HFFc6 (cell line): ENCODE measurements at places on chromosomes 5 and 9. TPM values are rescaled to one million over a fixed set of nuclear protein-coding genes. Genes with fewer than 3 reads are reported as not detected.

GRCh38 chr5:109844148-109844547, 154.4 kb downstream of the MAN2A1 start:
- no peak for DNase-seq

GRCh38 chr5:56938858-56939257, 13.1 kb downstream of the MIER3 start:
- no peak for DNase-seq

- no peak for DNase-seq
Observed at GRCh38 chr5:113187906-113188305, 211.3 kb downstream of the DCP2 start.

DNA sequence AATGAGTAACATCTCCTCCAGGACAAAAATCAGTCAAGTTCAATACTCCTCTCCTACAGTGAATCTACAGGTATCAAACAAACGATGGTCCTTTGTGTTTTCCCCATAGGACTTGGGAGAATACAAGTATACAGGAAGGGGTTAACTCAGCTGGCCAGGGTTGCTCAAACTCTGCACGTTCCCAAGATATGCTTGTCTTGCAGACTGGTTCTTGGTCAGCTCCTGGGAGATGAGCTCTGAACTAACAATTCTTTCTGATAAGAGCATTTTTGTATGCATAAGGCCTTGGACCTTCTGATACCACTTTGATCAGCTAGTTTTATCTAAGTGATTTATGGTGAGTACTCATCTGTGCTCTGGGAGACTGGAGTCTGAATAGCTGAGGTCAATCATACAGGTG, 42.1 kb downstream of the LOX start:
- no peak for DNase-seq

DNA sequence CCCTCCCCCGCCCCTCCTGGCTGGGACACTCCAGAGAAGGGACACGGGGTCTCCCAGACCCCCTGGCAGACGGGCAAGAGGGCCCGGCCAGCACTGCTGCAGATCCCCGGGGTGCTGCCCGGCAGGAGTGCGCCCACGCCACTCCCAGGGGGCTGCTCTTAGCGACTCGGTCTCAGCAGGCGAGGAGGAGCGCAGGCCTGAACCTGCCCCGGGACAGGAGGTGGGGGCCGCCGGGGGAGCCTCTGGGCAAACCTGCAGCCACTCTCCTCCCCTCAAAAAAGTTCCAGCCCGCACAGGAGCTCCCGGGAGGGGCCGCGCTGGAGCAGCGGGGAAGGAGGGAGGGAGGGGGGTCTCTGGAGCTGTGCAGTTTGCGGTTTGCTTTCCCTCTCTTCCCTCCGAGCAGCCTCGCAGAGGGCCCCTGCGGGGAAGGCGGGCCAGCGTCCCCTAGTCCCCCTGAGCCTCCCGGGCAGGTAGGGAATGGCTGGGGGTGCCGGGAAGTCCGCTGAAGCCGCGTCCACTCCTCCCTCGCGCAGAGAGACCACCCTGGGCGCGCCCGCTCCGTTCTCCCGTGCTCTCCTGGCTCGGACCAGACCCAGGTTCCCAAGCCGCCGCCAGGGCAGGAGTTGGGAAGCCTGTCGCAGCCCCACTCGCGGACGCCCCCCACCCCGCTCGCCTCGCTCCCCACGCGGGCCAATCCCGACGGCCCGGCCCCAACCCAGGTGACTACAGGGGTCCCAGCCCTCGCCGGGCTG, 44.2 kb downstream of the NACC2 start:
- no peak for DNase-seq

DNA sequence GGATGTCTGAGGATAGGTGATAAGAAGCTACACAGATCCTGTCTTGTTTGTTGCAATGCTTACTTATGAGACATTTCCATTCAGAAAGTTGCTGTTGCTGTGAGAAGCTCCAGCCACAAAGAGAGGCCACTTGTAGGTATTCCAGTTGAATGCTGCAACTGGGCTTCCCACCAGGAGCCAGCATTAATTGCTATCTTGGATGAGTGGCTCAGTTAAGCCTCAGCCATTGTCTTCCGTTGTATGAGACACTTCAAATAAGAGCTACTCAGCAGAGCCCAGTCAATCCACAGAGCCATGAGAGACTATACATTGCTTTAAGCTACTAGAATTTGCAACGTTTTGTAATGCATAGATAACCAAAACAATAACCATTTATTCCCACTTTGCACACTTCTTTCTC, 104.3 kb upstream of the ARRDC3 start:
- no peak for DNase-seq

GRCh38 chr9:88523056-88523455, 11.9 kb upstream of the NXNL2 start:
- peak; percentile 29 for DNase-seq

DNA sequence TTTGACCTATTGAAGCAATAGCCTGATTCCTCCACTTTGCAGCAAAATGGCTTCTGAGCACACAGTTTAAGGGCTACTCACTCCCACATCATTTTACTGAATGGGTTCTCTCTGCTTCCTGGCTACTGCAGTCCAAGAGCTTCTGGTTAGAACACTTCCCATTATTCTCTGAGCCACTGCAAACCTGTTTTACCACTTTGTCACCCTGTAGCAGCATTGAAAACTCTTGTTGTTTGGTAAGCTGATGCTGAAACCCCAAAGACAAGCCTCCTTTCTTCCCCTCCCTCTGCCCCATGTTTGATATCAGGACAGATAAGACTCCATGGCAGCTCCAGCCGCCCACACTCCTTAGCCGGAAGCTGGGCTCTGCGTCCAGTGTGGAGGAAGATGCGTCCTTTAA, 84.4 kb upstream of the RARS1 start:
- DNase-seq: no peak

GRCh38 chr9:113462781-113463286, 693 bp upstream of the RGS3 start:
- no peak for DNase-seq

DNA sequence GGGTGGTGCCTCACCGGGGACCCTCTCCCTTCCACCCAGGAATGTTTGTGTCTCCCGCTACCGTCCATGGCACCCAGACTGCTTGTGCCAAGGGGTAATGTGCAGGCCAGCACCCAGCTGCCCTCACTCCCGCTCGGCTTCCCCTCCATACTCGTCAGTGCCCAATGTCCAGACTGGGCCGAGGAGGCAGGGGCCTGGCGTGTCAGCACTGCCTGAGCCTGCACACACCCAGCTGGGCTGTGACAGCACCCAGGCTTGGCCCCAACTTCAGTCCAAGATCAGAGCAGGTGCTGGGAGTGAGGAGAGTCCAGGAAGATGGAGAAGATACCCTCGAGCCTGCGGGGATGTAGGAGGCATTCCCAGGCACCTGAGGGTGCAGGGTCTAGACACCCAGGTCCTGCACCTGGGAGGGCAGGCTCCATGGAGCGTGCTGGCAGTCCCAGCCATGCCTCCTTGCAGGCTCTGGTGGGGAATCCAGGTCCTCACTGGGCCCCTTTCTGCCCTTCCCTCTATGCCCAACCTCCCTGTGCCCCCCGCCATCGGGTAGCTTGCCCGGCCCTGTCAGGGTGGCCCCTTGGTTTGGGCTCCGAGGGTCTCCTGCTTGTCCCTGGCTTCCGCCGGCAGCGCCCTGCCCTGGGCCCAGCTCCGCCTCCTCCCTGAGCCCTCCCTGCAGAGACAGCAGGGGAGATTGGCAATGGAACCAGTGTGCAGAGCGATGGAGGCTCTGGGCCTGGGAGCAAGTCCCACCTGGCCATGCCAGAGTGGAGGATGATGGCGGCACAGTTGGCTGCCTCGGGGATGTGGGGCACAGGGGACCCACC, 250.8 kb upstream of the EDIL3 start:
- no peak for DNase-seq

- no peak for DNase-seq
Observed at GRCh38 chr9:33660772-33661171, 134.6 kb upstream of the PRSS3 start.

DNA sequence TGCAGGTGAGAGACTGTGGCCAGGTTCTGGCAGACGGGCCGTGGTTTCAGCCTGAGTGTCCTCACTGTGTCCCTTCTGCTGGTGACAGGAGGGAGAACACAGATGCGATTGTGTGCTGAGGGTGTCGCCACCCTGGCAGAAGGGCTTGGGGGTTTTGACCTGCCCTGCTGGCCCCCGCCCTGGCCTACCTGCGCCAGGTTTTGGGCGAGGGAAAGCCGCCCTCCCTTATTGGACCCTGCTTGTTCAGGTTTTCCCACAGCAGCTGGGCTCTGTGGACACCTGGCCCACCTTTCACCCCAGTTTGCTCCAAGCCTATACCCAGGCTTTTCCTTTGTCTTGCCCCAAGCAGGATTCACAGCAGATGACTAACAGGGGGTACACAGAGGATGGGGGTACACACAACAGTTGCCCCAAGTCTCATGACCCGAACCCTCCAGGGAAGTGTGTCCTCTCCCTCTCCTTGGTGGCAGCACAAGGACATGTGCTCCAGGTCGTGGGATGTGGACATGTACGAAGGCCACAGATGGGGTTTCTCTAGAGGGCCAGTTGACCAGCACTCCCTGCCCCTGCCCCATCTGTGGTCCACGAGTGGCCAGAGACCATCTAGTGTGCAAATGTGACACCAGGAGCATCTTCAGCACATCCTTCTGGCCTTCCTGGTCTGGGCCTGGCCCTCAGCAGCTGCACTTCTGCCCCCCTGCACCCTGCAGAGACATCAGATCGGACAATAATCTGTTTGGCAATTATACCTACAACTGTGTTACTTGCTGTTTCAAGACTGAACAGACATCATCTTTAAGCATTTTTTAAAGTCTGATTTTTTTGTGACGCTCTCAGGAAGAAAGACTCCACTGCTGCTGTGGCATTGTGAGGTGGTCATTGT, 265.8 kb upstream of the IRX4 start:
- DNase-seq: no peak

- DNase-seq: peak; percentile 45
Observed at GRCh38 chr9:131382850-131383729, 10.8 kb upstream of the PRRC2B start.

DNA sequence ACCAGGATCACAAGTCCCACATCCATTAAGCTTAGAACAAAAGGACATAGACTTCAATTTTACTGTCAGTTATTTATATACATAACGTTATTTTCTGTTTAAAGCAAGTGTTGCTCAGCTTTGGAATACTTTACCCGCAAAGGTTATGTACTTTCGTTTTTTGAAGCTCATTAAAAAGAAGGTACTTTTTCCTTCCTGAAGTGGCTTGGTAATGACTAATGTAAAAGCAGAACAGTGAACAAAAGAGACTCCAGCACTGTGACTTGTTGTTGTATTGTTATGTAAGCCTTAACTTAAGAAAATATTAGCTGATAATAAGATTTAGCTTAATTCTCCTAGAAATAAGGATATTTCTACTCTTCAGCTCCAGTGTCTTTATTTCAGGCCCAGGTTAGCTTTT, 97.3 kb upstream of the SLCO6A1 start:
- no peak for DNase-seq

DNA sequence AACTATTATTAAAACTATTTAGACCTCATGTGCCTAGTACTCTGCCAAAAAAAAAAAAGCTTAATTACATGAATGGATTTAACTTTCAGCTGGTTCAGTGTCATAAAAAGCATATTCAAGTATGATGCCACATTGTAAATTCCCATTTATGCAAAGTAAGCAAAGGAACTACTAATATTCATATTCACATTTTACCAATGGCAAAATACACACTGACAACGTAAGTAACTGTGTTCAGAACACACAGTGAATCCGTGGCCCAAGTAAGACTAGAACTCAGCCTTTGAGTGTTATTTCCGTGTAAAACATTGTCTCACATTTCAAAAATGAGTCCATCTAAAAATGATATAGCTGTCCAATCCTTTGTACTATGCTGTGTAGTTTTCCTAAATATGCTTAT, 56.8 kb downstream of the PPP2R2B start:
- DNase-seq: no peak

- DNase-seq: no peak
Observed at GRCh38 chr9:89879276-89879675, 274.5 kb downstream of the GADD45G start.

GRCh38 chr5:119943148-119943547, 313.8 kb downstream of the FAM170A start:
- peak; percentile 39 for DNase-seq

DNA sequence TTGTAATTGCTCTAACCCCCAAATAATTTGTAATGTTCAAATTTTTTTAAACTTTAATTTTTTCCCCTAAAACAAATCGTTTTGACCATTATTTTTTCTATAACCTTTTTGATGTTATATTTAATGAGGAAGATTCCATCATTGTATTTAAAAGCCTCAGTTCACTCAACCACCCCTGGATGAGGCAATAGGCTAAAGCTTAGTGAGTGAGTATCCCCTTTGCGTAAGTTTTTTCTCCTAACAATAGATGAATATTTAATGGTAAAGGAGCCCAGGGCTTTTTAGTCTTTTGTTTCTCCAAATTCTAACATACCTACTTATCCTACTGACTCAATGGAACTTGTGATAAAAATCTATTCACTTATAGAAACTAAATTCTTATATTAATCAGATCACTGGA, 38.1 kb downstream of the ALDH1A1 start:
- DNase-seq: no peak

GRCh38 chr9:79247021-79247420, 324.7 kb upstream of the TLE4 start:
- no peak for DNase-seq

DNA sequence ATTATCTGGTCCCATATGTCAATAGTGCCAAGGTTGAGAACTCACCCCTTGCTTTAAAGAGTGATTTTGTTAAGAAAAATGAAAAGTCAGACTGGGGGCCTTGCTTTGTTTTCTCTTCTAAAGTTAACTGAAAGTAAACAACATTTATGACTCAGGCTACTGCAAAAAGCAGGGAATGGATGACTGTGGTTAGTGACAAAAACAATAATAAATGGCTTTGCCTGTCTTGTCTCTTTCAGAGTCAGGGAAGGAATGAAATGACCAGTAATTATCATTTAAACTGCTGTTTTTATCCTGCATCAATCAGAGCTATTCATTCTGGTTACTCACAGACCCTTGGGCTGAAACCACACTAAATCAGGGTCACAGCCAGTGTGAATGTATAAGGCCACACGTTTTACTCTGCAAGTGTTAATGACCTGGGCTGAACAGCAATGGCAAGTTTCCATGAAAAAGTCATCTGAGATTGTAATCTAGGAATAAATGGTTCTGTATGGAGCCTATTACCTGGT, 112.2 kb downstream of the ZNF608 start:
- DNase-seq: peak; percentile 81

DNA sequence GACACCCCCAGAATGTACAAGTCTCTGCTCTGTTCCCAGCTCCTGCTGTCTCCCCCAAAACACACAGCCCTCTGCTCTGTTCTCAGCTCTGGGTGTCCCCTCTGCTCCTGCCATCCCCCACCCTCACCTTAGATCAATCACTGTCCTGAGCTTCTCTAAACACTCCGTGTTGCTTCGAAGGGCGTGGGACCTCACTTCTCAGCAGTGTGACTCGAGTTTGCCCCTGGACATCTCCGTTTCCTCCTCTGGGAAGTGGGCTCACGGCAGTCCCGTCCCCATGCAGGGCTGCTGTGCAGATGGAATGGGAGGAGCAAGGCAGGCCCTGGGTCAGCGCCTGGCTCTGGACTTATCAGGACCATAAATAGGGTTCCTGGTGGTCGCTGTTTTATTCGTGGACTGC, 98.0 kb upstream of the RAPGEF1 start:
- DNase-seq: no peak

DMRT2 gene
- total RNA-seq: not detected in 3 replicates

ZDHHC21 gene
- 6.7 to 7.9 TPM (median 7.5 TPM) in 3 replicates for total RNA-seq

PDE6A gene
- total RNA-seq: not detected in 2 replicates
